Fibroblast of upper back skin (primary cell): ENCODE measurements at places on chromosomes 1 and 21.

DNA sequence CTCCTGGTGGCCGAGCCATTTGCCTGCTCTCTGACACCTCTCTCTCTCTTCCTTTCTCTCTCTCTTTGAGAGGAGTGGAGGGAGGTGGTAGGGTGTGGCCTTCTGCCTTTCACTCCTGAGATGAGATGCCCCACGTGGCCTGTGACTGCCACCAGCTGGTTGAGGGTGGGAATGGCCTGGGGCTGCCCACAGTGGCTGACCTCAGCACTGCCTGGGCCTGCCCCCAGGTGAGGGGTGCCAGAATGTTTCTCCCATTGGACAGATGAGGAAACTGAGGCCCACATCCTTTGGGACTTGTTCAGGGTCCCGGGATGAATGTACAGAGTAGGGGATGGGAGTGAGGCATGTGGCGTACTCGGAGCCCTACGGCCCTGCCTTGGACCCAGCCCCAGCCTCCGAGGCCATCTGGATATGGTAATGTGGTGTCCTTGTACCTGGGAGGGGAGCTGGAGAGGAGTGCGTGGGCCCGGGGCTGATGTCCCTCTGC is 12.7 kb upstream of the C1orf167 start:
- no peak for DNase-seq

DNA sequence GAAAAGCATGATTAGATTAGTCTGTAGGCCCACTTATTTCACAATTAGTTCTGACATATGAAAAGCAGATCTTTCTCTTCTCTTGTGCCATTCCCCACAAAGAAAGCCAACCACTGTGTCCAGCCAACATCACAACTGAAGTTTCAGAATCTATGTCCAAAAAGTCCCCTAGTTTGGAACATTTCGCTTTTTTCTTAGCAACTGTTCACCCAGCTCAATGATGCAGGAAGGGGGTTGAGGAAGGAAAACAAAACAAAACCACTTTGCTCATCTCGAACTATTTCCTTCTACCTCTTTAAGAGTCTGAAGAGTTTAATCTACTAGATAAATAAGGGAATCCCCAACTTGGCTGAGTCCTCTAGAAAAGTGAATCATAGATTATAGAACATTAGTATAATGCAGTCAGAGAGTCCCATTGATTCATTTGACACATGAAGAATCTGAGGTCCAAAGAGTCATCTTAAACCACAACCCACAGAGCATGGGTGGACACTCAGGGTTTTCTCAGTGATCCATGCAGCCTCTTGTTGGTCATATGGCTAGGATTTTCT is 159.3 kb upstream of the SGIP1 start:
- peak; percentile 91 for DNase-seq

GRCh38 chr1:159978107-159978398 is 24.0 kb upstream of the SLAMF9 start:
- DNase-seq: no peak

GRCh38 chr1:93672069-93672468 is 9.6 kb downstream of the BCAR3 start:
- peak; percentile 82 for DNase-seq

GRCh38 chr1:64884261-64885040 is 81.9 kb downstream of the JAK1 start:
- no peak for DNase-seq

DNA sequence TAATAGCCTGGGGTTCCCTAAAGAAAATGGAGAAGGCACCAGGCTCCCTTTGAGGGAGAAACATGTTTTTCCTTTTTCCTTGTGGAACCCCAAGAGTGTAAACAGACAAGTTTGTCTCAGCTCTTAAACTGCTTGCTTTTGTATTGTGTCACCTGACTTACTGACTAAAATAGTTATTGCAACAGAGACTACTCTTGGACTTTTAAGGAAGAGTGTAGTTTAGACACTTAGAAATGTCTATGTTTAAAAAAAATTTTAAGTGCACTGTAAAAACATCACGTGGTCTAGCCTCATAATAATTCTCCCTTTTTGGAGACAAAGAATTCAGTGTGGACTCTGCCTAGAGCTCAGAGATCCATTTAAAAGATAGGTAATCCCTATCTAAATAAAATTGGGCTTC is 141.1 kb downstream of the TRIM33 start:
- no peak for DNase-seq

DNA sequence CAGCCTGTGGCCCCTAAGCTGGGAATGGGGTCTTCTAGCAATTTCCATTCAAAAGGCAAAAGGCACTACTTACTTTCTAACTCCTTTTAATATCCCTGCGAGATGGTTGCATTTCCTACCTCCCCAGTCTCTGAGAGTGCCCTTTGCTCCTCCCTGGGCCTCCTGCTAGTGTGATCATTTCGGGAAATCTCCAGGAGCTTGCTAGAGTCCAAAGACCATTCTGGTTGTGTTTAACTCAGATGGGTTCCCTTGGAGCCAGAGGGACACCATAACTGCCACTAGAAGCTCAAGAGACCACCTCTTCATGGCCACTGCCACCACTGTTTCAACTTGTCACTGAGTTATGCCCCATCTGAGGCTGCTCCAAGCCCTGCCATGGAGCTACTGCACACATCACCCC is 34.4 kb upstream of the CYP4B1 start:
- no peak for DNase-seq

DNA sequence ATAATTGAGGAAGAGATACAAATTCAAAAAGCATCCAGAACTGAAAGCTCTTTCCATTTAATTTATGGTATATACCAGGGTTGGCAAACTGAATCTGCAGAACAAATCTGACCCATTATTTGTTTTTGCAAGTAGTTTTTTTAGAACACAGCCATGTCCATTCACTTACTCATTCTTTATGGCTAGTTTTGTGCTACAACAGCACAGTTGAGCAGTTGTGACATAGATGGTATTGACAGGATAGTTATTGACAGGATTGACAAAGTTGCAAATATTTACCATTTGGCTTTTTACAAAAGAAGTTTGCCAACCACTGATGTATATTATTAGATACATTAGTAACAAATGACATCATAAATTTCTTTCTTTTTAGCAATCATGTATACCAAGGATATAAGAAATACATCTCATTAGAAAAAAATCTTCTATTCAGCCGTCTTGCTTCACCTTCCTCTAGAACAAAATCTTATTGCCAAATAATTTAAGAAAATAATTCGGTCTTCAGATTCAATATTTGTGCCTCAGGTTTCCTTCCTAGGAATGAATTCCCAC is 9.4 kb downstream of the ADAMTS1 start:
- no peak for DNase-seq

- DNase-seq: no peak
Measured at GRCh38 chr1:228001738-228002535, 4.9 kb upstream of the WNT3A start.

DNA sequence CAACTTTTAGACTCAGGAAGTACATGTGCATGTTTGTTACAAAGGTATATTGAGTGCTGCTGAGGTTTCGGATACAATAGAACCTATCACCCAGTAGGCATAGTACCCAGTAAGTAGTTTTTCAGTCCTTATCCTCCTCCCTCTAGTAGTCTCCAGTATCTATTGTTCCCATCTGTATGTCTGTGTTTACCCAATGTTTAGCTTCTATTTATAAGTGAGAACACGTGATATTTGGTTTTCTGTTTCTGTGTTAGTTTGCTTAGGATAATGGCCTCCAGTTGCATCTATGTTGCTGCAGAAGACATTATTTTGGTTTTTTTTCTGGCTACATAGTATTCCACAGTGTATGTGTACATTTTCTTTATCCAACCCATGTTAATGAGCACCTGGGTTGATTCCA is 47.2 kb upstream of the TSNAX start:
- no peak for DNase-seq

DNA sequence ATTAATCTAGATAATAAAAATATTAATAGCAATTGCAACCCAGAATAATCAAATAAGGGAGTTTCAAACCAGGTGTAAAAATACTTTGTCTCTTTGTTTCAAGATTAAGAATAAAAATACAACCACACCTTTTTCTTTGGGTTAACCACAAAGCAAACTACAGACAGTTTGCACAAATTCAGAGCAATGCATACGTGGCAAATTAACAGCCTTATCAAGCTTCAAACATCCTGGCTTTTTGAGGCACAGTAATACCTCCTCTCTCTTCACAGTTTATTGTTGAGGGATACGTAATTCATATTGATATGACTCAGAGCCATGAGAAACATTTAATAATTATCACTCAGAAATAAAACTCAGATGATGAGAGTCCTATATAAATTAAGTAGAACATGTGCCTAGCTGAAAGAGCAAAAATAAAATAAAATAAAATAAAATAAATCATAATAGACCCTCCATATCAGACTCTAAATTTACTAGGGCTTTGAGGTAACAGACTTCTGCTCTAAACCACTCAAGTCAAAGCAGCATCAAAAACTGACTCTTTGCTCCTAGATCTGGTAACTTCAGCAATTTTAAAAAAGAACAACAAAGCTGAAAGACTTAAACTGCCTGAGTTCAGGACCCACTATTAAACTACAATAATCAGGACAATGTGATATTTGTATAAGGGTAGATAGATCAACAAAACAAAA is 11.4 kb downstream of the EDEM3 start:
- DNase-seq: no peak

DNA sequence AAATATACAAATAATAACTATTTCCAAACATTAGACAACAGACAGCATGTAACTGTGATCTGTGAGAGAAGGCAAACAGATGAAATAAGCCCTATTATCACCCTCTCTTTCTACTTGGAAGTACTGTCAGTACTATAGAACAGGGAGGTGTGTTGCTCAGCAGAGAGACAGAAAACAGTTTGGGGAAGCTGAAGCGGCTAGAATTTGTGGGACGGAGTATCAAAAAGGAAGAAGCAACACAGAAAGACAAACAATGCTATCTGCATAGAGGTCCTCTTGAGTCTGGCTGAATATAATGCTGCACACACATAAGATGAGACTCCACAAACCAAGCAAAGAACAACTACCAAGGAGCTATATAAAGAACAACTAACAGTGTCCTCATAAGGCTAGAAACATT is 59.4 kb downstream of the ZZZ3 start:
- no peak for DNase-seq

- DNase-seq: no peak
Measured at GRCh38 chr1:168845140-168845539, 116.1 kb upstream of the DPT start.

DNA sequence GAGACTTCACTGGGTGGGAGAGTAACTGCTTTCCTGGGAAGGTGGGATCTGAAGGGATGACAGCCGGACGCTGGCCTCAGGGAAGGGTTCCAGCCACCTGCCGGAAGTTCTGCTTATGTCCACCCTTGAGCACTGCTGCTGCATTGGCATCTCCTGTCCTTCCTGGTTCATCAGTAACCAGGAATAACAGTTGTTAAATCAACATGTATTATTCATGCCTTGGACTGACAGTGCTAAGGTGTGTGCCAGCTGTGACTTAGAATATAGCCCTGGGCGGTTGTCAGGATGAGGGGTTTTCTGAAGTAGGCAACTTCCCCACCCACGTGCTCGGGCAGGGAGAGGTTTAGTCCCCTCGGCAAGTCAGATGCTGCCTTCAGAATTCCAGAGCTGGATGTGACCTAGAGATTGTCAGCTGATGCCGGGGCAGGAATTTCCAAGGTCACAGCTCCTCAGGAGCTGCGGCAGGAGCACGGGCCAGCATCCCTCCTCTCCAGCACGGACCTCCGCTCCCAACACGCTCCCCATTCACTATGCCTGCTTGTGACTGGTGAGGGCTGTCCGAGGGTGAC is 17.9 kb downstream of the CLDN14 start:
- DNase-seq: no peak

GRCh38 chr1:42932442-42932941 is 26.2 kb downstream of the SLC2A1 start:
- no peak for DNase-seq

- DNase-seq: no peak
Measured at GRCh38 chr21:24423546-24423945, 1183.7 kb downstream of the MRPL39 start.

DNA sequence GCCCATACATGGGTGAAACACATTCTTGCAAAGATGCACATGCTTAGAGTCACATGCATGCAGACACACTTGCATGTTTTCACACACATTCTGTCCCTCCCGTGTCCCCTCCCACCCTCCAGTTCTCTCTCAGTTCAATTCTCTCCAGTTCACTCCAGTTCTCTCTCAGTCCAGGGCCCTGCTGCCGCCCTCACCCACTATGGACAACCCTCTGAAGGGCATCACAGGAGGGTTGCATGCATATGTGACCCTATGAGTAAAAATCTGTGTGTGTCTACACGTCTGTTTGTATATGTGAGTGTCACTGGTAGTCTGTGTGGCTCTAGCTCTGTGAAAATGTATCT is 21.8 kb upstream of the ADGRB2 start:
- no peak for DNase-seq

GRCh38 chr21:17949421-17949820 is 130.3 kb upstream of the C21orf91 start:
- no peak for DNase-seq

- no peak for DNase-seq
Measured at GRCh38 chr1:42096554-42096953, 56.7 kb upstream of the GUCA2B start.

DNA sequence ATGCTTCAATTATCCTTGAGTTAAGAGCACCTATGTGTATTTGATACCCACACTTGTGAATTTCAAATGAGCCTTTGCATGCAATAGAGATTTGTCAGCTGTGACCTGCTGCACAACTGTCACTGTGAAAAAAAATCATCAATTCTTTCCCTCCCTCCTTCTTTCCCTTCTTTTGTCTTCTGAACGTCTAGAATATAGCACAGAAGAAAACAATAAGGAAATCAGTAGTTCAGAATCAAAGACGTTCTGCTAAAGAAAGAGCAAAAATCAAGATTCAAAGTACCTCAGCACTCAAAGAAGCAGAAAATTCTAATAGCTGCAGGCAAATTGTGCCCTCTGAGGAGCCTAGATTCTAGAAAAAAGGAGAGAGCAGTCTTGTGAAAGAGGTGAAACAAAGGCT is 1.7 kb upstream of the FMN2 start:
- DNase-seq: no peak

- no peak for DNase-seq
Measured at GRCh38 chr1:14725238-14725637, 126.8 kb downstream of the KAZN start.

DNA sequence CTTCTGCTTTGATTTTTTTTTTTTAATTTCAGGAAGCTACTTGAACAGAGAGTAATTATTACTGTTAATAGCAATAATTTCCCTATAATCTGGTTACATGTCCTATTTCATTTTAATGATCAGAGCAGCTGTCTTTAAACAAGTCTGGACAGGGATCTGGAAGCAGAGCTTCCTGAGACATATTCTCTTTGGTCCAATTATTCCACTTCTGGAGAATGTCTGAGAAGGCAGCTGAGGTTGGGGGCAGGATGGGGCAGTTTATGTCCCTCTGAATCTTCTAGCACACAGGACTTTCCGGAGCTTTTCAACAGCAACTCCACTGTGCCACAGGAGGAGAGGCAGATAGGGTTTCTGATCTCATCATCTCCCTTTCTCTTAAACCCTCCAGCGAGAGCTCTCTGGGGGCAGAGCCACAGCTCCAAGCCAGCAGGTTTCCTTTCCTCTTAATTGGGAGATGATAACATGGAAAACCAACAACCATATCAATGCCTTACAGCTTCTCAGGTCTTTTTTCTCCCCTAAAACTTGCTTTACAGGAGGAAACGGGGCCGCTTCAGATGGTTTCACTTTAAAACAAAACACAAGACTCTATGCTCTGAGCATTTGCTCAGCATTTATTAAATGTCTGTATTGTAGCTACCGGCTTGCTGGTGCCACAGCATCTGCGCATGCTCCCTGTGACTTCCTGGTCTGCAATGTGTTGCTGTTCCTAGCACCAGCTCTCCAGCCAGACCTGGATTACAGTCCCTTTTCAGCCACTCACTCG is 425.7 kb upstream of the USP24 start:
- DNase-seq: peak; percentile 70
